ENCODE measurements at places on chromosomes 13 and 19.

- DNase-seq: no peak
Observed at GRCh38 chr19:2615782-2616181, 86.7 kb downstream of the GNG7 start.

GRCh38 chr19:16369664-16370576 lies 45.3 kb downstream of the KLF2 start:
- no peak for DNase-seq

- no peak for DNase-seq
Observed at GRCh38 chr13:102225892-102226291, 176.0 kb downstream of the FGF14 start.

DNA sequence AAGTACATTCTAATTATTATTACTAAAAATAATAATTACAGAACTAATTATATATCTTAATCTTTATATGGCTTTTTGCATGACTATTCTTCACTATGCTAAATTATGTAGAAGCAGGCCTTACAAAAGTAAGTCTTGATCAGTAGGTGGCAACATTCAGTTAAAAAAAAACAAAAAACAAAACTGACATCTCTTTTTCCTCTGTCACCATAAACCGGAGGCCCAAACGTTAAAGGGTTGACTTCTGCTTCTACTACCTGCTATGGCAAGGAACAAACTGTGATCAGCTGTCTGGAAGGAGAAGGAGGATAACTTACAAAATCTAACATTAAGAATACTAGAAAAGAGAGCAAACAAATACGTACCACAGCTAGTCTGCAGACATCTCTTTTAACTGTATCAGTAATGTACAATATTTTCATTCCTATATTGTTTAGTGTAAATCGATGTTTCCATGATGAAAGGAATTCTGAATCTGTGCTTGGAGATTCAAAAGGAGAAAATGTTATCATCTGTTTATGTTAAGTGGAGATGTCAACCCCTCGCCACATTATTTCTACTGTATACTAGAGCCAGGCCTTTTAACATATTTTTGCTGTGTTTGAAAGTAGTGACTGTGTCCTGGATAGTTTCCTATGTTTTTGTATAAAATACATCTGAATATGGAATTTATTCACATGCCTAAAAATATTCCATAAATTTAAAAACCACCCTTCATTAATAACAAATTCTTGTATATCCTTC lies 1525.4 kb downstream of the SLITRK1 start:
- DNase-seq: peak; percentile 2

DNA sequence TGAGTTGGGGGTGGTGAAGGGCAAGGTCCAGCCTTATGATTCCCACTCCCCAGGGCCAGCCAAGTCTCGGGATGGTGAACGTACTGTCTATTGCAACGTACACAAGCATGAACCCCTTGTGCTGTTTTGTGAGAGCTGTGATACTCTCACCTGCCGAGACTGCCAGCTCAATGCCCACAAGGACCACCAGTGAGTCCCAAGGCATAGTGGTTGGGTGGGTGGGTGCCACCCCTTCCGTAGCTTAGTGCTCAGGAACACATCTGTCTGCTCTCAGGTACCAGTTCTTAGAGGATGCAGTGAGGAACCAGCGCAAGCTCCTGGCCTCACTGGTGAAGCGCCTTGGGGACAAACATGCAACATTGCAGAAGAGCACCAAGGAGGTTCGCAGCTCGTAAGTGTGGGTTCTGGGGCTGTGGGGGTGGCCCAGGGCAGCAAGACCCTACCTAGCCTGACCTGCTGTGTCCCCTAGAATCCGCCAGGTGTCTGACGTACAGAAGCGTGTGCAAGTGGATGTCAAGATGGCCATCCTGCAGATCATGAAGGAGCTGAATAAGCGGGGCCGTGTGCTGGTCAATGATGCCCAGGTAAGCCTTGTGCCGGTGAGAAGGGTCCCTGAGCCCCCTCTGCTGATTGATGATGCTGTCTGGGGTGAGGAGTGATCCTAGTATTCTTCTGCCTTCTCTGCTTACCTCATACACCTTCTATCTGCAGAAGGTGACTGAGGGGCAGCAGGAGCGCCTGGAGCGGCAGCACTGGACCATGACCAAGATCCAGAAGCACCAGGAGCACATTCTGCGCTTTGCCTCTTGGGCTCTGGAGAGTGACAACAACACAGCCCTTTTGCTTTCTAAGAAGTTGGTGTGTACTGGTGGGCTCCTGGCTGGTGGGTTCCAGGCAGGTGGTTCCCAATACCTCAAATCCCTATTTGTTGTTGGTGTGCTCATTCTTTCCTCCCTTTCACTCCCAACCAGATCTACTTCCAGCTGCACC lies 3.8 kb downstream of the TRIM28 start:
- no peak for DNase-seq

GRCh38 chr13:31418186-31418585 lies 218.4 kb downstream of the B3GLCT start:
- no peak for DNase-seq

- DNase-seq: no peak
Observed at GRCh38 chr13:72567566-72567965, 159.9 kb downstream of the MZT1 start.

DNA sequence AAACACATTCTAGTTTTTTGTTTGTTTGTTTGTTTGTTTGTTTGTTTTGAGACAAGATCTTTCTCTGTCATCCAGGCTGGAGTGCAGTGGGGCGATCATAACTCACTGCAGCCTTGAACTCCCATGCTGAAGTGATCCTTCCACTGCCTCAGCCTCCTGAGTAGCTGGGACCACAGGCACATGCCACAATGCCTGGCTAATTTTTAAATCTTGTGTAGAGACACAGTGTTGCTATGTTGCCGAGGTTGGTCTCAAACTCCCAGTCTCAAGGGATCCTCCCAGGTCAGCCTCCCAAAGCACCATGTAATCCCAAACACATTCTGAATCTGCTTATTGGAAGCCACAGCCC lies 15.8 kb downstream of the PLA2G4C start:
- DNase-seq: no peak

- DNase-seq: no peak
Observed at GRCh38 chr13:28396053-28396452, 98.9 kb downstream of the FLT1 start.

GRCh38 chr13:43684963-43685725 lies 101.6 kb downstream of the ENOX1 start:
- no peak for DNase-seq

- DNase-seq: no peak
Observed at GRCh38 chr19:3642987-3643673, 16.5 kb upstream of the CACTIN start.

GRCh38 chr19:13666165-13666564 lies 98.2 kb upstream of the MRI1 start:
- DNase-seq: peak; percentile 30

- DNase-seq: no peak
Observed at GRCh38 chr19:48681127-48681470, 8.3 kb upstream of the NTN5 start.

DNA sequence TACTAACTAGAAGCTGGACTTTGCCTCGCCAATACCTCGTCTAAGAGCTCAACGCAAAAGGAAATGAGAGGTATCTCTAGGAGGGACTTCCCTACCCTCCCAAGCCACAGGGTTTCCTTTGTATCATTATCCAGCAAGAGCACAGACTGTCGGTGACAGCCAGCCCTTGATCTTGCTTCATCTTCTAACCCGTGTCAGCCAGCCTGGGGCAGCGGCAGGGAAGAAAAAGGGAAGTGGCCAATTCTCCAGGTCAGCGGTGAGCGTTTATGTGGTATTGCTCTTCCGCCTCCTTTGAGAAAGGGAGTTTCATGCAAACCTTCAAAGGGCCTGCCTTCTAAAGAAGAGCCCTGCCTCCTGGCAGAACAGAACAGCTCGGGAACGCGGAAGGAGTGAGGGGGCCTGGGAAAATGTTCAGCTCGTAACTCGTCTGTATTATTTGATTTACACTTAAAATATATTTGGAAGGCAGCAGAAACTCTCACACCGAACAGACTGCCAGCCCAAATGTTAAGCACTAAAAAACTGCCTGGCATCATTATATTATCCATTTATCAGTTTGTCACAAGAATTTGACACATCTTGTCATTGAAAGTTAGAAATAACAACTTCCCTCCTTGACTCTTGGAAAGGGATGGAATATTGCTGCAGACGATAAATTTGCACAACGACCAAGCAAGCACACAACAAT lies 41.8 kb downstream of the EFNB2 start:
- no peak for DNase-seq

DNA sequence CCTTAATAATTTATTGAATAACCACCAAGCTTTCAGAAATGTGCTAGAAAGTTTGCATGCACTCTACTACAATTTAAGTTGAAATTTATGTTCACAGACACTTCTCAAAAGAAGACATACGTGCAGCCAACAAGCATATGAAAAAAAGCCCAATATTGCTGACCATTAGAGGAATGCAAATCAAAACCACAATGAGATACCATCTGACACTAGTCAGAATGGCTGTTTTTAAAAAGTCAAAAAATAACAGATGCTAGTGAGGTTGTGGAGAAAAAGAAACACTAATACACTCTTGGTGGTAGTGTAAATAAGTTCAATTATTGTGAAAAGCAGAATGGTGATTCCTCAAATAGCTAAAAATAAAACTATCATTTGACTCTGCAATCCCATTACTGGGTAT lies 308.8 kb upstream of the PCDH9 start:
- no peak for DNase-seq

DNA sequence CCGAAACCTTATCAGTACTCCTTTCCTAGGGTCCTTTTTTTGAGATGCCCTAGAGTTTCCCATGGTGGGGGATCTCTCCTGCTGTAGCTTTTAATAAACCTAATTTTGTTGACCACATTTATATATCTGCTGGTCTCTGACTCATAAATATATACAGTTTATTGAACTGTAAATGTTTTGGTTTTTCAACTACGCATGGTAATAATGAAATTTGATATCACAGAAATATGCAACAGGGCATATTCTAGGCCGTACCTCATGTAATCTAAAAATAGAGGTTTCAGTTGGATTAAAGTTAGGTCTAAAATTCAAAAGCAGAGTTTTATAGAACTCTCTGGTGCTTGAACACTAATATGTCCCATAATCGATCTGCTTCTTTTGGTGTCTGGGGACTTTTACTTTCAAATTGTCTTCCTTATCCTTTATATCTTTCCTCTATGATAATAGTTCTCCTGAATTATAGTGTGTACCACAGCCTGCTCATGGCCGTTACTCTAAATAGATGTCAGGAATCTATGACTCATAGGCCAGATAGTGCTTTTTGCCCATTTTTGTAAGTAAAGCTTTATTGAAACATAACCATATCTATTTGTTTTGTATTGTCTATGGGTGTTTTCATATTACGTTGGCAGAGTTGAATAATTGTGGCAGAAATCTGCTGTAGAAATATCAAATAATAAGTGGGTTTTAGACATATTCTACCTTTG lies 324.8 kb upstream of the PCDH9 start:
- no peak for DNase-seq

GRCh38 chr13:97574926-97575325 lies 141.0 kb downstream of the RAP2A start:
- DNase-seq: no peak

DNA sequence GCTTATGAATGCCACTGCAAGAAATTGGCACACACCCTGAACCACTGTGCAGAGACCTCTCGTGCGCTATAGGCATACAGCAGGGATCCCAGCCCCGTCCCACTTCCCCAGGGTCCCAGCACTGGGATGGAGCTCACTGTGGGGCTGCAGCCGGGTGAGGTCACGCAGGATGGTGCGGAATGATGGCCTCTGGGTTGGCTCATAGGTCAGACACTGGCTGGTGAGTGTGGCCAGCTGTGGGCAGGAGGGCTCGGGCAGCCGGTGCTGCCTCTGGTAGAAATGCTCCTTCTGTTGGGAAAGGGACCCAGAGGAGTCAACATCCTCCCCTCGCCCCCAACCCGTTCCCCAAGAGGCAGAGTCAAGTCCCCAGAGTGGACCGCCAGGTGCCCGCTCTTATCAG lies 17.0 kb upstream of the ICAM3 start:
- DNase-seq: no peak

DNA sequence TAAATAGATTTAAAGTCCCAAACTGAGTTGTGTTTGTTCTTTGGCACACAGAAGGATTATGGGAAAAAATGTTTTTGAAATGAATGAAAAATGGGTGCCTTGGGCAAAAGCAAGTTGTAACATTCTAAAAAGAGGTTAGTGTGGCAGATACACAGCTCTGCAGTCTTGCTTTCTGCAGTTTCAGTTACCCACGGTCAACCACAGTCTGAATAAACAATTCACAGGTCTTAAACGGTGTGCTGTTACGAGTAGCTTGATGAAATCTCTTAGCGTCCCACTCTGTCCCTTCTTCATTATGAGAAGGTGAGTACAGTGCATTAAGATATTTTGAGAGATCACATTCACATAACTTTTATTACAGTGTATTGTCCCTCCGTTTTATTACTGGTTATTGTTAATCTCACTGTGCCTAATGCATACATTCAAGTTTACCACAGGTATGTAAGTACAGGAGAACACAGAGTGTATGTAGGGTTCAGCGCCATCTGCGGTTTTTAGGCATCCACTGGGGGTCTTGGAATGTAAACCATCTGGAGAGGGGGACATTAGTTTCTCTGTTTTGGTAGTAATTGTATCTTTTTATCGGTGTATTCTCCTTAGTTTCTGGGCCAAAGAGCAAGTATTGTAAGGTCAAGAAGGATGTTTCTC lies 8.1 kb downstream of the FARP1 start:
- no peak for DNase-seq

- DNase-seq: no peak
Observed at GRCh38 chr13:21949818-21950429, 279.1 kb downstream of the FGF9 start.

DNA sequence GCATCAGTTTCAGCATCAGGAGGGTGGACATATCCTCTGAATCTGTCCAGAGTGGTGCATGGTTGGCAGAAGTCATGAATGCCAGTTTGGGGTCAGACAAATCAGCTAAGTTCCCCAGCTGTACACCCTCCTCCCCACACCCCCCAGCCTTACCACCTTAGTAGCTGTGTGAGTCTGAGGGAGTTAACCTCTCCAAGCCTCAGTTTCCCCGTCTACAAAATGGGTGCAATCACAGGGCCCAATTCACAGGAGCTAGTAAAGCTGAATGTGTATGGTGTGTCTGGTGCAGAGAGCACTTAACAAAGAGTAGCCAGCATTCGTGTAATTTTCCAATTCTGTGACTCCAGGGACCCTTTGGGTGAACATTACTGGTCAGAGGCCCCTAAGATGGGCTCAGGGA lies 13.4 kb upstream of the ZNF358 start:
- DNase-seq: no peak

GRCh38 chr19:16035601-16036297 lies 40.5 kb upstream of the TPM4 start:
- DNase-seq: no peak

DNA sequence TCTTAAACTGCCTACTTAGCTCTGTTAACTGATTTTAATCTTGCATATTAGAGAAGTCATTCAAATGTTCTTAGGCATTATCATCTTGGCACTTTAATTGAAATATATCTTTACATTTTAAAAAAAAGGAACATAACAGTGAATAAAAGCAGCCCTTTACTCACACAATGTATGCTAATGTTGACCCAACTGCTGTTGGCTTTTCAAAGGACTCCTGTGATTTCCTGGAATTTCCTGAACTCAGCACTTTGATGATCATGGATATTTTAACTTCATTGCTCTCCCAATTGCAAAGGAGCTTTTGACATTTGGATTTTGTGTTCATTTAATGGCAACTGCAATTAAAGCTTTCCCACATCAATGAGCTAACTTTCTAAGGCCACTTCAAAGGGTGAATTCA lies 1230.3 kb downstream of the DIAPH3 start:
- no peak for DNase-seq

- DNase-seq: peak; percentile 57
Observed at GRCh38 chr13:59391696-59392095, 772.0 kb downstream of the DIAPH3 start.

GRCh38 chr13:75425216-75426009 lies 56.6 kb downstream of the TBC1D4 start:
- no peak for DNase-seq
